Naive thymus-derived CD8-positive, alpha-beta T cell (primary cell): ENCODE measurements at places on chromosomes 7 and 10. TPM values are rescaled to one million over a fixed set of nuclear protein-coding genes. Genes with fewer than 3 reads are reported as not detected.

GRCh38 chr7:131288450-131288849 is 39.2 kb upstream of the MKLN1 start:
- H3K27me3 ChIP-seq, result no peaks in the 10 kb centered on the region
- no peak overlapping the region for H3K4me3 ChIP-seq
- no peak for DNase-seq
- H3K4me1 ChIP-seq, result no peaks in the 10 kb centered on the region

- H3K4me1 ChIP-seq, result peaks cover 84% of the 10 kb centered on the region
- no peak overlapping the region for H3K27ac ChIP-seq
These were observed 123.1 kb downstream of the CLEC2L start for GRCh38 chr7:139646566-139646965.

The ZSCAN25 gene
- polyA plus RNA-seq, result 16.2 TPM

DNA sequence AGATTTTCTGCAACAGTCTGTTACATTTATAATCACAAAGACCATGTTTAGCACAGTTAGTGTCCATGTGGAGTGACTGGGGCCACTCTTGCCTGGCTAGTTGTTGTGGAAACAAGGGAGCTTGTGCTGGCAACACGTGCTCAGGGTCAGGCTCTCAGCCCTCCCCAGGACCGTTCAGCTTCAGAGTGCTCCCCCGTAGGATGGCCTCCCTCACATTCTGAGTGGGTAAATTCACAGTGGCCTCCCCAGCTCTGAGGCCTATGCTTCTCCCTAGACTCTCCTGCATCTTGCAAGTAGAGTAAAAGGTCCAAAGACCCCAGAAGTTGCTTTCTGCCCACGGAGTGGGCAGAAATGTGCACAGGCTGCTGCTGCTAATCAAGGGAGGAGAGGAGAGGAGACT is 122.3 kb downstream of the ADCY1 start:
- no peak overlapping the region for H3K27ac ChIP-seq
- no peak for DNase-seq

- H3K36me3 ChIP-seq, result no peaks in the 10 kb centered on the region
- no peak overlapping the region for H3K27ac ChIP-seq
These were observed 44.7 kb downstream of the KLF6 start for GRCh38 chr10:3740157-3740871.

DNA sequence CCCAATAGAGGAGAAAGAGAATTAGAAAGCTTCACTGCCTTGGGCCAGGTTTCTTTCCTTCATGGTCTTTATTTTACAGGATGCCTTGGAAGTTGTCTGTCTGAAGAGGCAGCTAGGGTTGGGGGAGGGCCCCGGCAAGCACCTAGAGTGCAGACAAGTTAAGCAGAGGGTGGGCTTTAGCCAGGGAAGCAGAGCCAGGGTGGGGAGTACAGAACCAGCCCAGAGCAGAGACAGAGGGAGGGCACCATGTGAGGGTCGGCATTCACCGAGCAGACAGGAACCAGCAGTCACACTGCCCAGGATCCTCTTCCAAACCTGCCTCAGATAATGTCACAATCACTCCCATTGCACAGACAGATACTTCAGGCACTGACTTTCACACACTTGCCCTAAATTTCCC is 75.9 kb downstream of the ADARB2 start:
- no peak overlapping the region for H3K27ac ChIP-seq
- H3K36me3 ChIP-seq, result no peaks in the 10 kb centered on the region
- H3K4me3 ChIP-seq, result no peak overlapping the region
- H3K27me3 ChIP-seq, result peaks cover 2% of the 10 kb centered on the region
- DNase-seq, result no peak
- H3K4me1 ChIP-seq, result no peaks in the 10 kb centered on the region

DNA sequence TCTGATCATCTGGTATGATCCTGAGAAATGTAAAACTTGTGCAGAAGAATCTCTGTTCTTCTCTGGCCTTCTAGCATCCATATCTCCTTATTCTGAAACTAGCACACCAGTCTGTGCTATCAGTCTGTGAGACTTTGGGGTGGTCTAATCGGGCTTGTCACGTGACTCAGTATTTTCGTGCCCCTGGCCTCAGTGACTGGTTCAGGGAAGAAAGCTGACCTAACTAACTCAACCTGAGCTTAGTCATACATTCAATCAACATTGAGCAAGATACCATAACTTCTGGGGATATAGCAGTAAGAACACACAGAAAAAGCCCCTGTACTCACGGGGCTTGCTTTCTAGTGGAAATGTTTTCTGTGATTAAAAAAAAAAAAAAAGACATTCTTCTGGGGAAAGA is 109.3 kb downstream of the DKK1 start:
- H3K27me3 ChIP-seq, result no peaks in the 10 kb centered on the region
- no peak overlapping the region for H3K27ac ChIP-seq
- H3K4me1 ChIP-seq, result no peaks in the 10 kb centered on the region
- no peak overlapping the region for H3K4me3 ChIP-seq
- no peaks in the 10 kb centered on the region for H3K36me3 ChIP-seq
- no peak for DNase-seq

- H3K4me3 ChIP-seq, result no peak overlapping the region
- DNase-seq, result no peak
- peaks cover 6% of the 10 kb centered on the region for H3K27me3 ChIP-seq
- H3K27ac ChIP-seq, result no peak overlapping the region
- no peaks in the 10 kb centered on the region for H3K4me1 ChIP-seq
These were observed 368.6 kb downstream of the REEP3 start for GRCh38 chr10:63889803-63890202.

DNA sequence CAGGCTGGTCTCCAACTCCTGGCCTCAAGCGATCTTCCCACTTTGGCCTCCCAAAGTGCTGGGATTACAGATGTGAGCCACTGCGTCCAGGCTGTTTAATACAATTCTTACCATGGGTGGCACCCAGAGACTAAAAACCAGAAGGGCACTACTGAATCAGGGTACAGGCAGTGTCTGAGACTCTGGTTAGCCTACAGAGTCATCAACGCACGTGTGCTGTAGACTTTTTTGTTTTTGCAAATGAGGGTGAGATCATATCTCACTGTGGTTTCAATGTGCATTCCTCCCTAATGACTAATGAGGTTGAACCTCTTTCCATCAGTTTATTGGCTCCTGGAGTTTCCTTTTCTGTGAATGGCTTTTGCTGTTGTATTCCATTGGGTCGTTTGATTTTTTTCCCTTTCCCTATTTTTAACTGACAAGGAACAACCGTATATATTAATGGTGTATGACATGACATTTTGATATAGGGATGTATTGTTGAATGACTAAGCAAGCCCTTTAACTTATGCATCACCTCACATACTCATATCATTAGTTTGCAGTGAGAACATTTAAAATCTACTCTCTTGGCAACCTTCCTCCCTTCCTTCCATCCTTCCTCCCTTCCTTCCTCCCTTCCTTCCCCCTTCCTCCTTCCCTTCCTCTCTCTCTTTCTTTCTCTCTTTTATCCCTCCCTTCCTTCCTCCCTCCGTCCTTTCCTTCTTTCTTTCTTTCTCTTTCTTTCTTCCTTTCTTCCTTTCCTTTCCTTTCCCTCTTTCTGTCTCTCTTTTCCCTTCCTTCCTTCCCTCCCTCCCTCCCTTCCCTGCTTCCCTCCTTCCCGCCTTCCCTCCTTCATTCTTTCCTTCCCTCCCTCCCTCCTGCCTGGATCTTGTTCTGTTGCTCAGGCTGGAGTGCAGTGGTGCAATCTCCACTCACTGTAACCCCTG is 9.3 kb upstream of the TMEM270 start:
- no peak overlapping the region for H3K4me3 ChIP-seq
- no peak overlapping the region for H3K27ac ChIP-seq
- no peak for DNase-seq
- no peaks in the 10 kb centered on the region for H3K36me3 ChIP-seq
- H3K27me3 ChIP-seq, result peaks cover 4% of the 10 kb centered on the region

GRCh38 chr10:5545778-5546710 is 21.3 kb downstream of the CALML3 start:
- no peak for DNase-seq
- H3K27me3 ChIP-seq, result peaks cover 2% of the 10 kb centered on the region
- no peak overlapping the region for H3K4me3 ChIP-seq
- peak overlapping the region; percentile 55 for H3K27ac ChIP-seq
- peaks cover 5% of the 10 kb centered on the region for H3K36me3 ChIP-seq

- no peaks in the 10 kb centered on the region for H3K4me1 ChIP-seq
- H3K27me3 ChIP-seq, result peaks cover 2% of the 10 kb centered on the region
- peaks cover 12% of the 10 kb centered on the region for H3K36me3 ChIP-seq
These were observed 405.6 kb downstream of the TYW1 start for GRCh38 chr7:67402280-67402679.

DNA sequence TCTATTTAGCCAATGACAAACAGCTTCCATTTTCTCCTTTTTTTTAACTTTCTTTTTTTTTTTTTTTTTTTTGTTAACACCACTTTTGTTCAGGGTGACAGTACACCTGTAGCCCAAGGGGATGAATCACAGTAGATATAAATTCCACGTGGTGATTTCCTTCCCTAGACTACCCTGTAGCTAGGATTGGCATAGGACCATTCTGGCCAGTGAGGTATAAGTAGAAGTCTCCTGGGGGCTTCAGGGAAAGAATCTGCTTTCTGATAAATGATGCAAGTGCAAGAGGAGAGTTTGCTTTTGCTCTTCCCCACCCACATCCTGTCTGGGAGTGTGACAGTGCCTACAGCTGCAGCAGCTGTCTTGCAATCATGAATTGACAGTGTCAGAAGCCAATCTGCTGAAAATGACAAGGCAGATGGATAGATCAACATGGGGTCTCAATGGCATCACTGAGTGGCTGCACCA is 63.2 kb upstream of the TOMM7 start:
- no peak overlapping the region for H3K4me3 ChIP-seq
- peaks cover 5% of the 10 kb centered on the region for H3K27me3 ChIP-seq
- no peak for DNase-seq
- peaks cover 13% of the 10 kb centered on the region for H3K4me1 ChIP-seq

DNA sequence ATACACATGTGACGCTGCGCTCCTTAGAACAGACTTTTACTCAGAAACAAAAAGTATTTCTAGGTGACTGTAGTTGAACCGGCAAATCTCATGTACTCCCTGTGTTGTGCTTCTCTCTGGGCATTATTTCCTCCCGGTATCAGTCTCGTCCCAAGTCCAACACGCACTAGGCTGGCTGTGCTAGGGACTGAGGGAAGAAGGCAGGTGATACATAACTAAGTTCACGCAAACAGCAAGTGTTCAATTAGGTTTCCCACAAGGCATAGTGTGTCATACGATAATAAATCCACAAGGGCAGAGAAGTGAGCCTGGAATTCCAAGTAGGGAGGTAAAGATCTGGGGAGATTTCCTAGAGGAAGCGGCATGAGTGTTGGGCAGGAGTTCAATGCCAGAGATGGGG is 20.4 kb downstream of the FAM53B start:
- peak overlapping the region; percentile 97 for H3K27ac ChIP-seq
- H3K4me1 ChIP-seq, result peaks cover 98% of the 10 kb centered on the region
- no peak for DNase-seq
- H3K36me3 ChIP-seq, result peaks cover 3% of the 10 kb centered on the region

DNA sequence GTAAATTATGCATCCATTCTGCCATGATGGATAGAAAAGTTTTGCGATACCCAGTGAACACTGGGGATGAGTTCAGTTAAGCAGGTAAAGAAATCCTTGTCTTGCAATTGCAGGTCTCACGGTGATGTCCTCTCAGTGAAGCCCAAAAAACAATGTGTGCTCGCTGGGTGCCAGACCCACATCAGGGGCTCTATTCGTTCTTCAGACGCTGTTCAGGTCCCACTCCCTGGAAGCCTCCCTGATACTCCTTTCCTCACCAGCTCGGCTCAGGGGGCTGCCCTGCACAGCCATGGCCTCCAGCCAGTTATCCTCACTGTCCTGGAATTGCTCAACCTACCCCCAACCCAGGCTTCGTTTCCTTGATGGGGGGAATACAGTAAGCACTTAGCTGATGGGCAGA is 323.5 kb downstream of the ADARB2 start:
- H3K36me3 ChIP-seq, result no peaks in the 10 kb centered on the region
- H3K4me1 ChIP-seq, result peaks cover 3% of the 10 kb centered on the region
- H3K4me3 ChIP-seq, result no peak overlapping the region
- H3K27me3 ChIP-seq, result peaks cover 49% of the 10 kb centered on the region
- no peak for DNase-seq
- H3K27ac ChIP-seq, result no peak overlapping the region

GRCh38 chr7:155282671-155283070 is 15.0 kb upstream of the INSIG1 start:
- peaks cover 5% of the 10 kb centered on the region for H3K27me3 ChIP-seq
- H3K4me1 ChIP-seq, result peaks cover 16% of the 10 kb centered on the region
- no peak for DNase-seq
- no peaks in the 10 kb centered on the region for H3K36me3 ChIP-seq

DNA sequence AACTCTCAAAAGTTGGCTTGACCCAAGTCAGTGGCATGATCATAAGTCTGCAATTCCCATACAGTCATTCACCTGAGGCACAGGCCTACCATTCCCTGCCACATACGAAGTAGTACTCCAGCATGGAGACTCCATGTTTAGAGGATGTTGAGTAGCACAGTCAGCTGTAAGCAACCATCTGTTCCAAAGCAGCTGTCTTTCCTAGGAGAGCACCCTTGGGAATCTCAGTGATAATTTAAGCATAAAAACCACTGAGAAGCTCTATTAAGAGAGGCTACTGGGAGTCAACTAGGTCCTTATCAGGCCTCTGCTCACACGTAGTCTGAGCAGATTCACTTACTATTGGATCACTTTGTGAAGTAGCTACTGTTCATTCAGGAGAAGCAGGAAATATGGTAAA is 61.6 kb upstream of the UNC5B start:
- H3K27ac ChIP-seq, result no peak overlapping the region
- H3K4me3 ChIP-seq, result no peak overlapping the region
- no peaks in the 10 kb centered on the region for H3K27me3 ChIP-seq
- H3K36me3 ChIP-seq, result no peaks in the 10 kb centered on the region
- H3K4me1 ChIP-seq, result no peaks in the 10 kb centered on the region

GRCh38 chr7:25855854-25856782 is 295.9 kb upstream of the NFE2L3 start:
- peaks cover 20% of the 10 kb centered on the region for H3K36me3 ChIP-seq
- peaks cover 49% of the 10 kb centered on the region for H3K27me3 ChIP-seq
- H3K4me1 ChIP-seq, result peaks cover 22% of the 10 kb centered on the region
- no peak overlapping the region for H3K27ac ChIP-seq

- no peak overlapping the region for H3K4me3 ChIP-seq
- H3K4me1 ChIP-seq, result no peaks in the 10 kb centered on the region
- DNase-seq, result no peak
- H3K27ac ChIP-seq, result no peak overlapping the region
- no peaks in the 10 kb centered on the region for H3K36me3 ChIP-seq
- H3K27me3 ChIP-seq, result peaks cover 3% of the 10 kb centered on the region
These were observed 243.2 kb downstream of the HTR7 start for GRCh38 chr10:90614631-90615030.

GRCh38 chr10:58897236-58897635 is 279.2 kb upstream of the PHYHIPL start:
- H3K27ac ChIP-seq, result no peak overlapping the region
- DNase-seq, result no peak
- H3K36me3 ChIP-seq, result no peaks in the 10 kb centered on the region
- no peak overlapping the region for H3K4me3 ChIP-seq
- no peaks in the 10 kb centered on the region for H3K4me1 ChIP-seq
- H3K27me3 ChIP-seq, result peaks cover 3% of the 10 kb centered on the region

The SLC29A3 gene
- 8.2 TPM for polyA plus RNA-seq

GRCh38 chr10:132836832-132837540 is 51.0 kb upstream of the NKX6-2 start:
- DNase-seq, result peak; percentile 34
- no peaks in the 10 kb centered on the region for H3K4me1 ChIP-seq
- peaks cover 23% of the 10 kb centered on the region for H3K27me3 ChIP-seq
